ENCODE measurements at places on chromosomes 4 and X.

DNA sequence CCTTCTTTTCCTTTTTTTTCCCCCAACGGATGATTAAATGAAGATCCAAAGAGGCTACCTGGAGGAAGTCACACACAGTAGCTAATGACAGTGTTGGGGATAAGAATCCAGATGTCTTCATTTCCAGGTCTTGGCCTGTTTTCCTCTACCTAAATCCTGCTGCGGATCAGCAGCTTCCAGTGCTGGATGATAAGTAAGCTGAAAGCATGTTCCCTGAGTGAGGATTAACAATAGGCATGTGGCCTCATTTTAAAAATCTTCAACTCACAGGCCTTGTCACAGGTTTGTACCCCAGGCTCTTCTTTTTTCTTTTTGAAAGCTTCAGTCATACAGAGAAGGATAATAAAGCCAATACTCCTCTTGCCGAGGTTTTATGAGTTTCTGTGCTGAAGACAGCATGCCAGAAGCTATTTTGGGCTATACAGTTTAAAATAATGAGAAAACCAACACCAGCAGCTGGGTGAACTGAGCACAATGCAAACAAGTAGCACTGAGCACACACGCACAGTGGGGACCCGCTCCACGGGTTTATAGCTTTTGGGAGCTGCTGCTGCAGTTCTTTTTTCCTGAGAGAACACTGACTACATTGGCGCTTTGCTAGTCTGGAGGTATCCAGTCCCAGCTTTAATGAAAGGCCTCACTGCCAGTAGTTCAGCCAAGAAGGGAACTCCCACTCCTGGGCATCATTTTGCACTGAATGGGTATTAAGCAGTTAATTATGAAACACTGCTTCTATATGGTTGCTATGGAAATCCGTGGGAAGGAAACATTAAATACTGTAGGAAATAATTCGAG lies 184.2 kb upstream of the CTSO start:
- DNase-seq, result no peak

DNA sequence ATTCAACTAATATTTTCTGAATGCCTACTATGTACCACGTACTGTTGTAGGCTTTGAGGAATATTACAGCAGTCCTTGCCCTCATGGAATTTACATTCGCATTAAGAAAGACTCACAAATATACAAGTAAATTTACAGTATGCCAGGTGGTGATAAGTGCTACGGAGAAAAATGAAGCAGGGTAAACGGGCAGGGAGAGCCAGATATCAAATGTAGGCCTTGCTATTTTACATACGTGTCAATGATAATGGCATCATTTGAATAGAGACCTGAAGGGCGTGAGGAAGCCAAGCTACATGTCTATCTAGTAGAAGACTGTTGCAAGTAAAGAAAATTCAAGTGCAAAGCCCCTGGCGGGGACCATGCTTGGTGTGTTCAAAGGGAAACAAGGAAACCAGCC lies 65.2 kb downstream of the AMMECR1 start:
- no peak for DNase-seq

DNA sequence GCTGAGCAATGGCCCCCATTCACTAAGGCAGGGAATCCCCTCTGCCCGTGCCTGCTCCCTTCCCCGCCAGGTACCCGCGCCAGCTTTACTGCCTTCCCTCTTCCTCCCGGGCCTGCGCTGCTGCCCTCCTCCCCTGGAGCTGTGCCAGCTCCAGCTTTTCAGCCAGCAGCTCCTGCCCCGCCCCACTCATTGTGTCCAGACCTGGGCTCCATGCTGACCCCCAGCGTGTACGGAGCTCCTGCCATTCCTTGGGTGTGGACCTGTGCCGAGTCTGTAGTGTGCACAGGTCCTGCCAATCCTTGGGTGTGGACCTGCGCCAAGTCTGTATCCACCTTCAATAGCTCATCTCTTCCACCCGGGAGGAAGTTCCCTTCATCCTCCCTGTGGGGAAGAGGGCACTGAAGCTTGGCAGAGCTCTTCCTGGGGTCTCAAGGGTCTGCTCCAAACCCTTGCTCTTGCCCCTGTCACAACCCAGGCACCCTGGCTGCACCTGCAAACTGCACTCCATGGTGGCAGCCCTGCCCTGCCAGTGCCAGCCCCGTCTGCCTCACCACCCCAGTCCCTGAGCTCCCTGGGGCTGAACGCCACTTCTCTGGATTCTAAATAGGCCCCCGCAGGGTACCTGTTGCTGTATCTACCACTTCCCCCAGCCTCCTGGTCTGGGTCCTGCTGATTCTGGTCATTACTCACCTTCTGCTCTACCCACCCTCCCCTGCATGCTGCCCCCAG lies 63.9 kb downstream of the TRMT44 start:
- no peak for DNase-seq

DNA sequence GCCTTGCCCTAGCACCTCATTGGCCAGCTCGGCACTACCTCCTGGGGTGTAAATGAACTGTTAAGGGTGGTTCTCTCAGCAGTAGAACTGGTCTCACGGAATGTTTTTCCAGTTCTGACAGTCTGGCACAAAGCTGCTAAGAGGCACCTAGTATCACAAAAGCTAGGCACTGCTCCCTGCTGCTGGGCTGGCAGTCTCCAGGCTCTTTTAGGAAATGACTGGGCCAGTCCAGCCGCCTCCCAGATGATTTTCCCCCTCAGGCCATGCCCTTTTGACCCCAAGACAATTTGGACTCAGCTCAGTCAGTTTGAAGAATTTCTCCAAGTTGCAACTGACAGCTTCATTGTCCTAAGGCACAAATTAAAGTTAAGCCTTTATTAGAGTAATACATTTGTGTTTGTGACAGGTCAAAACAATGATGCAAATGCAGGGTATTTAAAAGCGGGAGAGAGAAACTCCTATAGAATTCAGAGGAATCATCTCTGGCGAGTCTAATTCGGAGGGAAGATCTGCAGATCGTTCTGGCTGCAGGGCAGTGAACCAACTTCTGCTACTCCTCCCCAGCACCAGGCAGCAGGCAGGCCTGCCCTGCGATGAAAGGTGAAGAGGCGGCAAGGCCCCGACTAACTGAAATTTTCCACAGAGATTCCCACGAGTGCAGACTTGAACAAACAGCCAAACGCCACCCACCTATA lies 7.9 kb downstream of the FRMD7 start:
- DNase-seq, result no peak

GRCh38 chr4:15234856-15235126 lies 193.0 kb upstream of the C1QTNF7 start:
- DNase-seq, result no peak

DNA sequence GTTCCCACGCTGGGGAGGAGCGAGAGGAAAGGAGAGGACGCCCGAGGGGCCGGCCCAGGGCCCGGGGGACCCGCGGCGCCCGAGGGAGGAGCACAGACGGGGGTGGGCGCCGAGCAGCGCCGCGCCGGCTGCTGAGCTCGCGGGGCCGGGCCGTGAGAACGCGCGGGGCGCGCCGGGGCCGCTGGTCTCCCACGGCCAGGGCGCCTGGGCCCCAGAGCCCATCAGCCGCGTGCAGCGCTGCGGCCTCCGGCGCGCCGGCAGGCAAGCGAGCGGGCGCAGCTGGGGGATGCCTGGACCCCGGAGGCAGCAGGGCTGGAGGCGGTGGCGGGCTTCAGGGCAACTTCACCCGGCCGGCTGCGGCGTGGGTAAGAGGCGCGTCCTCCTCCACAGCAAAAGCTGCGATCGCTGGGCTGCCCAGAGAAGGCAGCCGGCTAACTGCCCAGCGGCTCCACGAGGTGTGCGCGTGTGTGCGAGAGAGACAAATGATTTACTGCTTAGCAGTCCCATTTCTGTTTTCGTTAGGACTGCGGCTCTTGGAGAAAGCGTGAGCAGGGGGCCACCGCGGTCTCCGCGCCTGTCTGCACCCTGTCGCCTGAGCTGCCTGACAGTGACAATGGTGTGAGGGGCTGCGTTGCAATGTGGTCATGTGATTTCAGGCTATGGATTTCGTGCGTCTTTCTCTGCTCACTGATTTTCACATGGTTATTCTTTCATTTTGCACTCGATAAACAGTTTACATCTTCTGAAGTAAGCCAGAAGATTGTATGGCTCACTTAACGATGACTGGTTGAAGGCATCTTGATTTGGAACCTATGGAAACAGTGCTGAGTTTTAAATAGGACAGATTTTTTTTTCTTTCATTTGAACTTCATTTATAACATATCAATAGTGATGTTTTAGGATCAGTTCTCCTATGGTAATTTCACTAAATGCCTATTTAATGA lies 1.2 kb downstream of the GUCY1A1 start:
- DNase-seq, result peak; percentile 10

- DNase-seq, result no peak
Measured at GRCh38 chr4:83316459-83317165, 18.0 kb downstream of the HPSE start.

- DNase-seq, result no peak
Measured at GRCh38 chrX:39418254-39418704, 617.0 kb downstream of the MID1IP1 start.

DNA sequence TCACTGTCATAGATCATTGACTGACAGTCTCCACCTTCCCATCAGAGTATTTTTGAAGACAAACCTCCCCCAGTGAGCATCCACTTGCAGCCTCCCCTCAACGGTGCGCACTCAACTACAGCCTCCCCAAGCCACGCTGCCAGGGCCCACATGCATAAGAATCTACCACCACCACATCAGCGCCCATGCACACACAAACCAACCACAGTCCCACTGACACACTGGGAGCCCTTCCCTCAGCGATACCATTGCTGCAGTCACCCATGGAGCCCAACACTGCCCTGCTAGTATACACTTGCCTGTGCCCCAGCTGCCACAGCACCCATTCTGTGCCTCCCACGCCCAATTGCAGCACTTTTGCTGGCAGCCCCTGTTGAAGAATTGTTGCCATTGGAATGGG lies 132.9 kb downstream of the CHM start:
- DNase-seq, result no peak

DNA sequence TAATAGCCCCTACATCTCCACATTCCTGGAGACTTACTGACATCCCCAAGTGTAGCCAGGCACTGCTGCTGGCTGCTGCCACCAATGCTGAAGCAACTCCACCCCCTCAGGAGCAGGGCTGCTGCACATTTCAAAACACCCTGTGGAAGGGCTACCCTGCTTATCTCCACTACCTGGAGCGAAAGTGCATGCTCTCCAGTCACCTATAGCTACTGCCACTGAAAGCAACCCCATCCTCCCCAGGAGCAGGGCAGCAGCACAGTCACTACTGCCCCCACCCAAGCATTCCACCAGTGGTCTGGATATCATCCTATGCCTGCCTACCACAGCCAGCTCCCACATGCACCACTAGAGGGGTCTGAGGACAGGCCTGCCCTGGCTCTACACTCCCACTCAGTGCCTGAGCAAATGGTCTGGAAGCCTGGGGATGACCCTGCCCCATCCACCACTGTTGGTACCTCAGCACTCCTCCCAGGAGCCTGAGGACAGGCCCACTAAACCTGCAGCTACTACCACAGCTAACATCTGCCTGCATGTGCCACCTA lies 55.3 kb downstream of the MANBA start:
- DNase-seq, result no peak

- DNase-seq, result no peak
Measured at GRCh38 chrX:100904433-100904832, 24.3 kb downstream of the XKRX start.

GRCh38 chr4:27272217-27272616 lies 411.6 kb downstream of the STIM2 start:
- no peak for DNase-seq

- DNase-seq, result no peak
Measured at GRCh38 chr4:151021637-151022334, 6.7 kb upstream of the LRBA start.

GRCh38 chr4:165151734-165152133 lies 39.1 kb upstream of the TMEM192 start:
- DNase-seq, result no peak

- no peak for DNase-seq
Measured at GRCh38 chr4:140523370-140523856, 555 bp upstream of the ELMOD2 start.

GRCh38 chr4:26713563-26714151 lies 129.8 kb downstream of the TBC1D19 start:
- no peak for DNase-seq
